ENCODE measurements at places on chromosomes 11 and 22.

DNA sequence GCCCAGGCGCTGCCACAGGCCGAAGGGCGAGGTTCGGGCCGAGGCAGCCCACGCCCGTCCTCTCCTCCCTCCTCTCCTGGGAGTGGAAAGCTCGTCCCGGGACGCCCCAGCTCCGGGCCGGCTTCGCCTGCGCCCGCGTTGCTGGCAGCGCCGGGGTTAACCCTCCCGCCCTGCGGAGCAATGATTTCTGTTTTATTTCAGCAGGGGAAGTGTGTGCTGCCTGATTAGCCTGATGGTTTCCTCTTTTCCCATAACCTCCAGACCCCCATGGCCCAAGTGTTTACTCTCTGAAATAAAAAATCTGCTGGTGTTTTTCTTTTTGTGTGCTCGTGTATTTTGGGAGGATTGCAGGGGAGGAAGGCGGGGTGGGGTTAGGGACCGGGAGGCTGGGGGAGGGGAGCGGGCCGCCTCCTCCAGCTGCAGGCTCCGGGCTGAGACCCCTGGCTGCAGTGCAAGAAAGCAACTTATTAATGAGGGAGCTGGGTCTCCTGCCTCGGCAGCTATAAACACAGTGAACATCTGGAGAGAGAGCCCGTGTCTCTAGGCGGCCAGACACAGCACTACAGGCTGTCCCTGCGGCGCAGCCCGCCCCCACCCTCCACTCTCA, 38.6 kb downstream of the ETS1 start:
- no peak for DNase-seq
- no peak overlapping the region for H3K27ac ChIP-seq
- no peaks in the 10 kb centered on the region for H3K27me3 ChIP-seq
- peaks cover 5% of the 10 kb centered on the region for H3K4me1 ChIP-seq
- H3K4me3 ChIP-seq, result peak overlapping the region; percentile 55

GRCh38 chr22:49179886-49180682, 647.6 kb downstream of the BRD1 start:
- H3K27me3 ChIP-seq, result peaks cover 75% of the 10 kb centered on the region
- no peak for DNase-seq
- no peaks in the 10 kb centered on the region for H3K4me1 ChIP-seq
- H3K4me3 ChIP-seq, result no peak overlapping the region

DNA sequence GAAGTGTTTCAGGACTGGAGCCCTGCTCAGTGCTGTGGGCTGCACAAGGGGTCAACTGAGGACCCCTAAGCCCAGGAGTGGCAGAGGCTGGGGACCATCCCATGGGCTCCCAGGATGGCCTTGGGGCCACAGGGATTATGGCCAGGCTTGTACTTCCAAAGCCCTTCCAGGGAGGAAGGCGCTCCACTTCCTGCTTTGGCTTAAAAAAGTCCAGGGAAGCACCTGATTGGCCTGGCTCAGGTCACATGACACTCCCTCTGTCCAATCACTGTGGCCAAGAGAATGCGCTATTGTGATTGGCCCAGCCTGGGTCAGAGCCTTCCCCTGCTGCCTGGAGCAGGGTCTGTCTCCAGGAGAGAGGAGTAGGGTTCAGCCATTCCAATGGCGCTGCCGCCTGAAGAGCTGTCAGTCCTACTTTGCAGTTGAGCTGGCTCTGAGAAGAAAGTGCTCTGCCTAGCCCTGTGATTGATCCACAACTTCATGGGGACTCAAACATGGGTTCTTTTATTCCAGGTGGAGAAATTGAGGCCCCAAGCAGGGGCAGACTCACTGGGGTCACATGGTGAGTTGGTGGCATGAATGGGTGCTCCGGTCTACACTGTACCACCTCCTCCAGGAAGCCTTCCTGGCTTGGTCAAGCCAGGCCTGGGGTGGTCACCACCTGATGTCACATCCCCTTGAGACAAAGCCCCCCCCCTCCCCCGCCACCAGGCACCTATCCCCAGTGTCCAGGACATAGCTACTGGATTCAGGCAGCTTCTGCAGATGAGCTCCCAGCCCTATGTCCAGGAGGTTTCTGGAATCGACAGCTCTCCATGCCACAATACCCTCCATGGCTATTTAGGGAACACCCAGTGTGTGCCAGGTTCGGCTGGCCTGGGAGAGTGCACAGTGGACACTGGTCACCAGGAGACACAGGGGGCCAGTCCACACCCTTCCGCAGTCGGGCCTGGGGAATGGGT, 48.2 kb downstream of the RTN4R start:
- H3K4me3 ChIP-seq, result no peak overlapping the region
- DNase-seq, result no peak
- no peaks in the 10 kb centered on the region for H3K36me3 ChIP-seq
- H3K27ac ChIP-seq, result no peak overlapping the region
- peaks cover 92% of the 10 kb centered on the region for H3K27me3 ChIP-seq
- no peaks in the 10 kb centered on the region for H3K4me1 ChIP-seq

GRCh38 chr11:17428925-17429324, 40.5 kb upstream of the KCNJ11 start:
- H3K36me3 ChIP-seq, result no peaks in the 10 kb centered on the region
- no peaks in the 10 kb centered on the region for H3K4me1 ChIP-seq
- no peaks in the 10 kb centered on the region for H3K27me3 ChIP-seq
- no peak for DNase-seq
- no peak overlapping the region for H3K4me3 ChIP-seq

DNA sequence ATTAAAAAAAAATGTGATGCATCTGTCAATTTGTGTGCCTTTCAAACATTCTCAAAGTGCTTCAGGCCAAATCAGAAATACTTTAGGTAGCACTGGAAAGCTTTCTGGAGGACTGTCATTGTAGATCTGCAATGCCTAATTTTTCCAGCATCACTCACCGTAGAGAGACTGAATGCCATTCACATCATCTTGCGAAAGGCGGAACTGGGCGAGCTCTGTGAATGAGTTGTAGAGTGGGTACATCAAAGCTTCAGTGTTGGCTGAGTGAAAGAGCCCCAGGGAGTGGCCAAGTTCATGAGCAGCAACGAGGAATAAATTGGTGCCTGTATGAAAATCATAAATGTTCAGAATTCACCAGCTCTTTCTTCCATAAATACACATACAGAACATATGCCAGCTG, 4.0 kb downstream of the MMP10 start:
- no peak overlapping the region for H3K27ac ChIP-seq
- no peaks in the 10 kb centered on the region for H3K4me1 ChIP-seq
- H3K4me3 ChIP-seq, result no peak overlapping the region

GRCh38 chr11:47917599-47918369, 62.6 kb upstream of the PTPRJ start:
- H3K4me1 ChIP-seq, result peaks cover 16% of the 10 kb centered on the region
- no peaks in the 10 kb centered on the region for H3K36me3 ChIP-seq
- H3K27ac ChIP-seq, result no peak overlapping the region
- peaks cover 24% of the 10 kb centered on the region for H3K27me3 ChIP-seq
- DNase-seq, result no peak

- no peak for DNase-seq
- H3K27me3 ChIP-seq, result no peaks in the 10 kb centered on the region
- H3K4me3 ChIP-seq, result no peak overlapping the region
- no peak overlapping the region for H3K27ac ChIP-seq
- H3K36me3 ChIP-seq, result no peaks in the 10 kb centered on the region
These were observed 155.5 kb upstream of the PITPNB start for GRCh38 chr22:28074526-28074925.

DNA sequence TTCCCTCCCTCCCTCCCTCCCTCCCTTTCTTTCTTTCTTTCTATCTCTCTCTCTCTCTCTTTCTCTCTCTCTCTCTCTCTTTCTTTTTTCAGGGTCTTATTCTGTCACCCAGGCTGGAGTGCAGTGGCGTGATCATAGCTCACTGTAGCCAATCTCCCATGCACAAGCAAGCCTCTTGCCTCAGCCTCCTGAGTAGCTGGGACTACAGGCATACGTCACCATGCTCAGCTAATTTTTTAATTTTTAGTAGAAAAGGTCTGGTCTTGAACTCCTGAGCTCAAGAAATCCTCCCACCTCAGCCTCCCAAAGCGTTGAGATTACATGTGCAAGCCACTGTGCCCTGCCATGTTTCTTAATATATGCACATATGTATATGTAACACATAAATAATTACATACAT, 19.0 kb downstream of the TSKU start:
- no peak overlapping the region for H3K4me3 ChIP-seq
- no peaks in the 10 kb centered on the region for H3K36me3 ChIP-seq
- no peaks in the 10 kb centered on the region for H3K27me3 ChIP-seq
- no peak for DNase-seq
- H3K27ac ChIP-seq, result no peak overlapping the region
- H3K4me1 ChIP-seq, result no peaks in the 10 kb centered on the region

- H3K4me1 ChIP-seq, result no peaks in the 10 kb centered on the region
- H3K36me3 ChIP-seq, result no peaks in the 10 kb centered on the region
- no peak for DNase-seq
- H3K27ac ChIP-seq, result no peak overlapping the region
- no peak overlapping the region for H3K4me3 ChIP-seq
- no peaks in the 10 kb centered on the region for H3K27me3 ChIP-seq
These were observed 104.3 kb downstream of the EXT2 start for GRCh38 chr11:44199816-44200215.

DNA sequence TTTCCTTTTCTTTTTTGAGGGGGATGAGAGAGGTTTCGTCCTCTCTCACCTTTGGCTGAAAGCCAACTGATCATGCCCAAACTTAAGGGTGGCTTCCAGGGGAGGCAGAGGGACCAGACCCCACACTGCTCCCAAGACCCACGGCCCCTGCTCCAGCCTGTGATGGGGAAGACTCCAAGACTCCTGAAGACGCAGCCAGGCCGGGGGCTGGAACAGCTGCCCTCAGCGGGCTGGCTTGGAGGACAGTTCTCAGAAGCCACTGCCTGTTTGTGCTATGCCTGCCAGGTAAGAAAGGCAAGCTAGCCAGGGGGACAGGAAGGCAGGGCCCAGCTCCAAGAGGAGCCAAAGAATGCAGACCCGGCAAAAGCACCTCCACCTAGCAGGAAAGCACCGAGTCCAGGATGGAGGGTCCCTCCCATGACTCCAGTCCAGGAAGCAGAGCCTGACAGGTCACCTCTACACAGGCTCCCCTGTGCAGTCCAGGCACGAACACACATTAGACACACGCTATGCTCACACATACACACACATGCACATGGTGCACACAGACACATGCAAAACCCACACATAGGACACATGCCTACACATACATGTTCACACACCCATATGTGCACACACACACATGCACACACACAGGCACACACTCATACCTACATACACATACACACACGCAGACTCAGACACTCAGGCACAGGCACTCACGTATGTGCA, 31.3 kb downstream of the GNB1L start:
- H3K36me3 ChIP-seq, result no peaks in the 10 kb centered on the region
- DNase-seq, result no peak
- H3K4me3 ChIP-seq, result no peak overlapping the region
- no peaks in the 10 kb centered on the region for H3K27me3 ChIP-seq
- H3K27ac ChIP-seq, result no peak overlapping the region

DNA sequence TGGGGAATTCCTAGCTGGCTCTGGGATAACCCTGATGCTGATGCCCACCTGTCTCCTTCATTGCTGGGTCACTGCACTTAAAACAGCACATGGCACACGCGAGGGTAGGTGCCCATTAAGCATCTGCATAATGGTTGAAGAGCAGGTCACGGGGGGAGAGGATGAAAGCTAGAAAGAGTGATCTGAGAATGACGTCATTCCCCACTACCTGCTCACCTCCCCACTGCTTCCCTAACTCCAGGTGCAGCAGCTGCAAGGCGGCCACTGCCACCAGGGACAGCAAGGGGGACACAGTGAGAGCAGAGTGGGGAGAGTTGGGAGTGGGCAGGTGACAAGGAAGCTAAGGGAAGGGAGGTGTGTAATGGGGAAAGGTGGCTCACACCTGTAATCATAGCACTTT, 27.0 kb downstream of the ADA2 start:
- H3K27ac ChIP-seq, result no peak overlapping the region
- H3K4me1 ChIP-seq, result no peaks in the 10 kb centered on the region
- H3K36me3 ChIP-seq, result no peaks in the 10 kb centered on the region
- DNase-seq, result no peak
- H3K27me3 ChIP-seq, result no peaks in the 10 kb centered on the region

DNA sequence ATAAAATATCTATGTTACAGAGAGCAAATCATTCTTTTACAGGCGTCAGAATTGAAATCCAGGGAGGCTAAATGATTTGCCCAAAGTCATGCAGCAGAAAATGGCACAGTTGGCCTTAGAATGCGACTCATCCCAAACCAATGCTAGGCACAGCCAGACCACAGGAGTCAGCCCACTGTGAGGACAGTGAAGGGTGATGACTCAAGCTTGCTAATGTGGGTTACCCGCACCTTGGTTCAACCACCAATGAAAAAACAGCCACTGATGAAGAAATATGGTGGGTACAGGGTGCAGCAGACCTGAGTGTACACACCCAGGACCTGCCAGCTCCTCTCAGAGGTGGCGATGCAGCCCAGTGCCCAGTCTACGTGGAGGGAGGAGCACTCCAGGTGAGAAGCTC, 89.7 kb downstream of the ZC3H12C start:
- DNase-seq, result no peak
- H3K36me3 ChIP-seq, result no peaks in the 10 kb centered on the region
- no peak overlapping the region for H3K4me3 ChIP-seq
- no peaks in the 10 kb centered on the region for H3K4me1 ChIP-seq
- H3K27ac ChIP-seq, result no peak overlapping the region

GRCh38 chr11:68347841-68348240, 35.5 kb downstream of the LRP5 start:
- no peaks in the 10 kb centered on the region for H3K36me3 ChIP-seq
- no peaks in the 10 kb centered on the region for H3K4me1 ChIP-seq
- H3K4me3 ChIP-seq, result no peak overlapping the region
- H3K27me3 ChIP-seq, result no peaks in the 10 kb centered on the region
- no peak overlapping the region for H3K27ac ChIP-seq

GRCh38 chr22:23834793-23835483, 3.9 kb downstream of the DERL3 start:
- 0 out of 2 replicates have a peak, but pooled peaks cover 3% of the 10 kb centered on the region for H3K36me3 ChIP-seq
- no peak for DNase-seq
- peaks cover 22% of the 10 kb centered on the region for H3K4me1 ChIP-seq
- no peaks in the 10 kb centered on the region for H3K27me3 ChIP-seq
- H3K4me3 ChIP-seq, result no peak overlapping the region

Measured in MM.1S (cell line).